B cell (primary cell): ENCODE measurements at places on chromosomes 12 and 14.

DNA sequence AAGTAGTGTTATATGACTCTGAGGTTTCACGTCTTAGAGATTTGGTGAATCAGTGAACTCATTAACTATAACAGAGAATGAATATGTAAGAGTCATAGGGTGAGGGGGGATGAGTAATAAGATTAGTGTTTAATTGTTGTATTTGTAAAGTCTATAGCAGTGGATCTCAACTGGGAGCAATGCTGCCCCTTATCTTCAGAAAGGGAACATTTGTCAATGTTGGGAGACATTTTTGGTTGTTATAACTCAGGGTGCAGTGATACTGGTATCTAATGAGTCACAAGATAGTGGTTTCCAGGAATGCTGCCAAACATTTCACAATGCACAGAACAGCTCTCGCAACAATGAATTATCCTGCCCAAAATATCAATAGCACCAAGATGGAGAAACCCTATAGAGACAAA is 1193.7 kb downstream of the GALC start:
- no peak for DNase-seq

DNA sequence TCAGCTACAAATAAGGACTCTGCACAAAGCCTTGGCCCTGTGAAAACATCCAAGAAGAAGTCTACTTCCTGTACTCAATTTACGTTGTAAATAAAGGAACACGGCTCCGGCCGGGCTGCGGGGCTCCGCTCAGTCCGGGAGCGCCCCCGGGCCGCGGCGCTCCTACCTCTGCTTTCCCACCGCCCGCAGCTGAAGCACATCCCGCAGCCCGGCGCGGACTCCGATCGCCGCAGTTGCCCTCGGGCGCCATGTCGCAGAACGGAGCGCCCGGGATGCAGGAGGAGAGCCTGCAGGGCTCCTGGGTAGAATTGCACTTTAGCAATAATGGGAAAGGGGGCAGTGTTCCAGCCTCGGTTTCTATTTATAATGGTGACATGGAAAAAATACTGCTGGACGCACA is 502.3 kb upstream of the FOXG1 start:
- no peak for DNase-seq

DNA sequence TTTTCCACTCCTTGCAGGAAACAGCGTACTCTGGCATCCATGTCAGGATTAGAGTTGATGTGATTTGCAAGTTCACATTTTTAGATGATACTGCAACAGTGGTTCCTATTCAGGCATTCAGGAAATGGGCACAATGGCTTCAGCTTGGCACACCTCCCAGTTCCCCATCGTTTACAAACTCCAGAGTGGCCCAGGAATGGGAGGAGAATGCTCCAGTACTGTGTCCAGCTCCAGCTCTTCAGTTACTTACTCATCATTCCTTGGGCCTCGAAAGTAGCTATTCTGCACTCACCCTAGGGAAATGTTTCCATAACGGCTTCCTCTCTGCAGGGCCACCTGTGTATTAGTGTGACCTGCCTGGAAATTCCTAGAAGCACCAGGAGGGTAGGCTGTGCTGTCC is 239.7 kb upstream of the RGS6 start:
- DNase-seq = no peak

DNA sequence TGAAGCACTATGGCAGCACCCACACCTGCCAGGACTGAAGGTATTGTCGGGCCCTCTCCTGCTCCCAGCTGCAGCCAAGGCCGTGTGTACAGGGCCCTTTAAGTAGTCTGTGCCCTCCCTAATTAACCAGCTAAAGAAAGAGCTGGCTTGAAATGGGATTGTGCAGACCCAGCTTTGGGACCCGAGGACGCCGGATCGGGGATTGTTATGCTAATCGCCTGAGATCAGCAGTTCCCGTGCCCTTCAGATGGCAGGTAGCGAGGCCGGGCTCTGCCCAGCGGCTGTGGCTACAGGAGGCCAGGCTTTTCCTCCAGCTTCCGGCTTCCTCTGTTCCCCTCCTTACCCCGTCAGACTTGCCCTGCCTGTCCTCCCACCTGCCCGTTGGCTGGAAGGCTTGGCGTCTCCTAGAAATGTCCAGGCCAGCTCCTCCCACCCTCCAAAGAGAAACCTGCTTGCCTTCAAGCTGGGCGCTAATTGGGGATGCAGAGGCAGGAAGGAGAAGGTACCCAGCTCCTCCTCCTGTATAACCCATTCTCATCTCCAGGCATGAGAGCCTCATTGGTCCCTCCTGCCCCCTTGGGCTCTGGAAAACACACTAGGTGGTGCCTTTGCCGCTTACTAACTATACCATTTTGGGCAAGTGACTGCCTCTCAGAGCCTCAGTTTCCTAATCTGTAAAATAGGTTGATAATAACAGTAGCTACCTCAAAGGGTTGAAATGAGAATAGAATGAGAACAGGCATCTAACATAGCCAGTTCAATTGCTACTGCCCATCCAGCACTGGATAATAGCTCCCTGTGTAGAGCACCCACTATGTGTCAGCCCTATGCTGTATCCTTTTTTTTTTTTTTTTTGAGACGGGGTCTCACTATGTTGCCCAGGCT is 25.8 kb upstream of the MSI1 start:
- no peak for DNase-seq

DNA sequence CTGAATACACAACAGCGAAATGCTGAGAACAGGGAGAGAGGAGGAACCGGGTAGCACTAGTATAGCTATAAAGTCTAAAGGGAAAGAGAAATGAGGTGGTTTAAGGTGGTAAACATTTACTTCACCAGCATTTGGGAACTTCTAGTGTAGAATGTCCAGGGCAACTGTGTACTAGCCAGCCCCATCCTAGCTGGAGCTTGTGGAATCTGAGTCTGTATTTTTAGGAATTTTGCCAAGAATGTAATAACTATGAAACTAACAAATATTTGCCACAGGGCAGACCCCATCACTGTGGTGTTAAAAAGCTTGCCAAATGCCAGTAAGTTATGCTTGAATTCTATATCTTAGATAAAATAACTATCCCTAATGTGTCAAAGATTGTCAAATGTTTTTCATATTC is 398.9 kb upstream of the MIS18BP1 start:
- no peak for DNase-seq

- DNase-seq = no peak
Measured at GRCh38 chr12:3965046-3965445, 91.8 kb upstream of the PARP11 start.
